ENCODE measurements at places on chromosomes 12 and 14. TPM values are rescaled to one million over a fixed set of nuclear protein-coding genes. Genes with fewer than 3 reads are reported as not detected.
A peak's percentile ranks its signal among the peaks of the same experiment; 100 is the strongest.

- DNase-seq: no peak
Observed at GRCh38 chr12:116673681-116674111, 64.2 kb downstream of the SPRING1 start.

- DNase-seq: no peak
Observed at GRCh38 chr14:103370087-103370486, 15.1 kb upstream of the MARK3 start.

DNA sequence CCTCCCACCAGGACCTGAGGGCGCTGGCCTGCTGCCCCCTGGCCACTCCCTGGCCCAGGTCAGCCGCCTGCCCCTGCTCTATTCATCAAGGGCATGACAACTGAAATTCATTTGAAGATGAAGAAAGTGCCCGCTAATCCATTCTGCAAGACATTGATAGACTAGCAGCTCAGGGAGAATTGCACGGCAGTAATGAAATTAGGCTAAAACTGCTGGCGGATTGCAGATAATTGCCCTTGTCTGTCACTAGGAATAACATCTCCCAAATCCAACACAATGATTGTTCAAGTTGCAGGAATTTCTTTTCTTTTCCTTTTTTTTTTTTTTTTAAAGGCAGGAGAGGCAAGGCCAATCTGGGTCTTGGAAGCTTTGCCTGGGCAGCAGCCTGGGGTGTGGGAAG, 44.5 kb downstream of the MVK start:
- no peak for DNase-seq

GRCh38 chr14:69931960-69932359, 52.7 kb downstream of the SMOC1 start:
- no peak for DNase-seq

PLXNC1 gene
- 3.5 TPM for total RNA-seq

DNA sequence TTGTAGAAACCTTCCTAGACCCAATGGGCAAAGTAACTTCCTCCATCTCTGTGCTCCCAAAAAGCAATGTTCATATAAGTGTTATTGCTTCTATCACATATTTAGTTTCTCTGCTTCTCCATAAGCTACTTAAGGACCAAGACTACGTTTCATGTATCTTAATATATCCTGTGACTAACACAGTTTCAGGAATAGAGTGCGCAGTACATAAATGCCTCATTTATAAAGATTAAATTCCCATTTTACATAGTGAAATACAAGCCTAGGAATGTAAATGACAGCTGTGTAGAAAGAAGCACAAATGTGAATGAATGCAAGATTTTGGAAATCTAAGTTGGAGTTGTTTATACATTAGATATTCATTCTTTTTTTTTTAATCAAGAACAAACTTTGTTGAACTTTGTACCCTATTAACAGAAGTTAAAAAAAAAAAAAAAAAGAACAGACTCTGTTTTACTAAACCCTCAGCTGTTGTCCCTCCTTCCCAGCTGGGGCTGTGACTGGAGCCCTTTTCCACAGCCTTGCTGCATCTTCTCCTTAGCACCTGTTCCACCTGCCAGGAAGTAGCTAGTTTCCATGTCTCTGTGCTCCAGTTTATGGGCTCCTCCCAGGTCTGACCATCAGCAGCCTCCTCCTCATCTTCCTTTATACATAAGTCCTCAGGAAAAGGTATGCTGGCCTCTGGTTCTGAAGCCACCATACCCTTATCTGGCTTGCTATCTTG, 7.0 kb upstream of the METTL17 start:
- no peak for DNase-seq

NRXN3 gene
- total RNA-seq: 1.1 TPM

GRCh38 chr12:128791395-128792322, 32.1 kb downstream of the SLC15A4 start:
- peak; percentile 13 for DNase-seq

- DNase-seq: no peak
Observed at GRCh38 chr12:84702001-84702400, 210.6 kb downstream of the SLC6A15 start.

GRCh38 chr12:75634244-75635222, 123.1 kb upstream of the KRR1 start:
- DNase-seq: no peak

- DNase-seq: peak; percentile 54
Observed at GRCh38 chr12:57604454-57604991, at the start of gene DTX3. Gene DTX3 (plus strand): TSS chr12:57604824. CDS start chr12:57606518, 1,694 bp downstream.

IFNG gene
- total RNA-seq: 0.20 TPM

- DNase-seq: no peak
Observed at GRCh38 chr14:73787486-73788316, 63.9 kb upstream of the PTGR2 start.

- no peak for DNase-seq
Observed at GRCh38 chr12:9072481-9073038, 43.2 kb downstream of the A2M start.

- peak; percentile 50 for DNase-seq
Observed at GRCh38 chr12:176321-177181, 37.4 kb downstream of the SLC6A12 start.

DNA sequence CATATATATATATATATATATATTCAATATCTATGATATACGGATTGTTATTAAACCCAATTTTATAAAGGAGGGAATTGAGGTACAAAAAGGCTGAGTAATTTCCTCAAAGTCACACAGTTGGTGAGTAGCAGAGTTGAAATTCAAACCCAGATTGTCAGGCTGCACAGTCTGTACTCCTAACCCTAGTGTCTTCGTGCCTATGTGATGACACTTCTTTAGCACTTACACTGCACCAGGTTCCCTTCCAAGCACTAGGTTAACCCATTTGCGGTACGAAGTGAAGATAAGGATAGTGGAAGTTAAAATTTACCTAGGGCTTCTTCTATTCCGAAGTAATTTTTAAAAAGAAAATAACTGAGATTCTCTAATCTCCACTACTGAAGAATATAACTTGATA, 125.1 kb upstream of the TSPAN8 start:
- no peak for DNase-seq

DNA sequence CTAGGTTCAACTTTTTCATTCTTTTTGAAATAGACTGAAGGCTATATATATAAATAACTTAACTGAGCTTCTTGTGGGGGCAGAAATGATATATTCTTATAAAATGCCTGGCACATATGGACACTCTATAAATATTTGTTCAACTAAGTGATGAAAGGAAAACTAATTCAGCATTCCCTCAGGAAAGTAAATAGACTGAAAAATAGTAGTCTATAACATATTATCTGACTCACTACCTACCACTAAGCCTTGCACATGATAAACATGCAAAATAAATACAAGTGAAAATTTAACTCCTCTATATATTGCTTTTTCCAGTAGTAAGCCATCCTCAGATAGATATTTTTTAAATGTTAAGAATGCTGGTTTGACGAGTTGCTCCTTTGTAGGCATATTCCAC, 15.7 kb upstream of the BMAL2 start:
- no peak for DNase-seq

DNA sequence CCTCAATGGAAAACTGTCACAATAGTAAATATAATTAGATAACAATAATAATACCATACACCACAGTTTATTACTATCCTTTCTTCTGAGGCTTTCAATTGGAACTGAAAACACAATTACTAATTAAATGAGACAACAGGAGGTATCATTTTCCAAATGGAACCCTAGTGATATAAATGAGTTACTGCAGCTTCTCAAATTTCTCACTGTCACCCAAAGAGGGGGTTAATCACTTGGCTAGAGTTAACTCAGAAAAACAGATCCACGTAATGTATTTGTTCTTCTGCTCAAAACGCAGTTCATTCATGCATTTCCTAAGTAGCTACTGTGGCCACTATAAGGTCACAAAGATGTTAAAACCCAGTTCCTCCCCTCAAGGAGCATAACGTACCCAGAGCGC, 120.9 kb upstream of the FOXN3 start:
- DNase-seq: no peak

GRCh38 chr12:124961055-124961454, 27.9 kb downstream of the DHX37 start:
- no peak for DNase-seq

GRCh38 chr12:12327802-12328201, 22.2 kb downstream of the MANSC1 start:
- DNase-seq: no peak

SLC10A1 gene
- total RNA-seq: not detected

DNA sequence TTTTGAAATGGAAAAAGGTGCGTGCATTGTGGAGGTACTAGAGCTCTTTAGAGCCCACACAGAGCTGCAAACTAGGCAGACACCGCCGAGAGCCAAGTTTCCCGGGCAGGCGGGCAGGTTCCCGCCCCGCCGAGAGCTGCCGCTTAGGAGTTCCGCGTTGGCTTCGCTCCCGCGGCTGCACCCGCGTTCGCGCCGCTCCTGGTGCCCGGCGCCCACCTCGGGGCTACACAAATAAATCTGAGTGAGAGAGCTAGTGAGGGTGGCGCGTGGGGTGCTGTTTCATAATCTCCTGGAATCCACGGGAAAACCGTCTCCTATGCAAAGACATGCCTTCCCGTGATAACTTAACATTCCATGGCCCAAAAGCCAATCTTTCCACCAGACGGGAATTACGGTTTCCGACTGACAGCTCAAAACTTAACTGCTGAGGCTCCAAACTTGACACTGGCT, 645 bp downstream of the KITLG start:
- peak; percentile 35 for DNase-seq

GRCh38 chr14:31965071-31965734, 111.9 kb upstream of the ARHGAP5 start:
- DNase-seq: no peak

DNA sequence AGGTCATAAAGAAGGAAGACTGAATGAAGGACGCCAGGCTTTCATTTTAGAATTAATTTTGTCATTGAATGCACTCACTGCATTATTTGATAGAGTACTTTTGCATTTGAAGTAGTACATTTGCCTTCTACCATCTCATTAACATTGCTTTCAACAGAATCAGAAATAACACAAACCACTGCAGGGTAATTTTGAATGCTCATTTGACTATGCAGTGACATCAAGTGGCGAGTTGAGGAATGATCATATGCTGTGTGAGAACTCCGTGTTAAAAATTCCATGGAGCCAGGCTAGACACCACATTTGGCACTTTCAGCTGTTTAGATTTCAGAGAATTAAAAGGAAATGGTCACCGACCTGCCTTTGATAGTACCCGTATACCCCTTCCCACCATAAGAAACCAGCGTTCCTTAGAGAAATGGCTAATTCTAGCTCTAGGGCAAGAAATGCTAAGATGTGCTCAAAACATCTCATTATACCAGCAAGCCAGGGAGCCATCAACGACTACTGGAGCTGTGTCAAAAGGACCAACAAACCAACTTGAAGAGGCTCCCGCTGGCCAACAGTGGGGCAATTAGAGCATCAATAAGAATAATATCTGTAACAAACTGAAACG, 16.5 kb downstream of the HEBP1 start:
- DNase-seq: no peak
